Activated naive CD4-positive, alpha-beta T cell treated with anti-CD3 and anti-CD28 coated beads, Interleukin-2, amount 50 U/mL, for 72 hours (primary cell): ENCODE measurements at places on chromosomes 7 and 10. TPM values are rescaled to one million over a fixed set of nuclear protein-coding genes. Genes with fewer than 3 reads are reported as not detected.

ZNF107 gene
- total RNA-seq = 10.0 TPM

CREB5 gene
- total RNA-seq = not detected

CDC14C gene
- not detected for total RNA-seq

PMPCB gene
- total RNA-seq = 95.5 TPM

H2BK1 gene
- not detected for total RNA-seq

CCL24 gene
- not detected for total RNA-seq

NPY gene
- total RNA-seq = not detected

TAS2R3 gene
- total RNA-seq = 2.1 TPM

FGFBP3 gene
- total RNA-seq = 1.5 TPM

CPA4 gene
- not detected for total RNA-seq

PTPRE gene
- 55.5 TPM for total RNA-seq

YWHAG gene
- 103 TPM for total RNA-seq

SPDYE9 gene
- total RNA-seq = not detected

C10orf67 gene
- total RNA-seq = 1.5 TPM

FAM131B gene
- 0.77 TPM for total RNA-seq

ABCA13 gene
- not detected for total RNA-seq

HOXA13 gene
- total RNA-seq = not detected

SORBS1 gene
- total RNA-seq = 2.8 TPM

CHAT gene
- total RNA-seq = not detected

SAP25 gene
- 10.6 TPM for total RNA-seq

SH2D4B gene
- total RNA-seq = 0.14 TPM

C7orf33 gene
- total RNA-seq = not detected

PNLIPRP3 gene
- total RNA-seq = not detected

SPDYE1 gene
- total RNA-seq = not detected

TET1 gene
- total RNA-seq = 1.6 TPM

GPR15LG gene
- not detected for total RNA-seq

VIPR2 gene
- total RNA-seq = 1.8 TPM

PROSER2 gene
- total RNA-seq = 0.55 TPM

ST8SIA6 gene
- 0.10 TPM for total RNA-seq

PDE1C gene
- total RNA-seq = not detected

GIMAP8 gene
- 17.7 TPM for total RNA-seq

LIPA gene
- 24.1 TPM for total RNA-seq

C10orf105 gene
- 0.68 TPM for total RNA-seq

DNAH11 gene
- total RNA-seq = 0.02 TPM

ERCC6 gene
- total RNA-seq = 36.2 TPM

CPA2 gene
- not detected for total RNA-seq

CALD1 gene
- 5.9 TPM for total RNA-seq

CFAP70 gene
- 0.36 TPM for total RNA-seq

ENKUR gene
- total RNA-seq = 0.08 TPM

TAS2R41 gene
- not detected for total RNA-seq
